Suprapubic skin (tissue), 4 donors: ENCODE measurements at places on chromosomes 12 and 14.

DNA sequence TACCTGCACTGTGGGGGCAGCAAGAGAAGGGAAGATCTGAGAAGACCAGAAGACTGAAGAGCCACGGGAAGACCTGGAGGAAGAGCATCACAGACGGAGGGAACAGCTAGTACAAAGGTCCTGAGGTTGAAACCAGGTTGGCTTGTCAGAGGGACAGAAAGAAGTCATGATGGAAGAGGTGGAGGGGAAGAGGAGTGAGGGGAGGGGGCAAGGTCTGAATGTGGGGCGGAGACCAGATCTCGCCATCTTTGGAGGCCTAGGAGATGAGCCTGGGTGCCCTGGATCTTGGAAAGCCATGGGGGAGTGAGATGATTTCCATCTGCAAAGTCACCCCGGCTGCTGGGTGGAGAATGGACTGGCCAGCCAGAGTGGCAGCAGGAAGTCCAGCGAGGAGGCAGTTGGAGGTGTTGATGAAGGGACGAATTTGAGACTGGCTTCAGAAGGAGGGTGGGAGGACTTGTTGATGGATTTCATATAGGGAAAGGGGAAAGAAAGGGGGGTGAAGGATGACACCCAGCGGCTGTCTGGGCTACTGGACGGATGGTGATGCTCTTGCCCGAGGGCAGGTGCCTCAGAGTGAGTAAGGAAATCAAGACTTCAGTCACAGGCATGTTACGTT is 14.6 kb upstream of the UBC start:
- H3K36me3 ChIP-seq, result no peaks in the 10 kb centered on the region
- peak overlapping the region; percentile 93 for H3K27ac ChIP-seq
- H3K27me3 ChIP-seq, result no peaks in the 10 kb centered on the region
- DNase-seq, result no peak
- H3K4me3 ChIP-seq, result no peak overlapping the region

DNA sequence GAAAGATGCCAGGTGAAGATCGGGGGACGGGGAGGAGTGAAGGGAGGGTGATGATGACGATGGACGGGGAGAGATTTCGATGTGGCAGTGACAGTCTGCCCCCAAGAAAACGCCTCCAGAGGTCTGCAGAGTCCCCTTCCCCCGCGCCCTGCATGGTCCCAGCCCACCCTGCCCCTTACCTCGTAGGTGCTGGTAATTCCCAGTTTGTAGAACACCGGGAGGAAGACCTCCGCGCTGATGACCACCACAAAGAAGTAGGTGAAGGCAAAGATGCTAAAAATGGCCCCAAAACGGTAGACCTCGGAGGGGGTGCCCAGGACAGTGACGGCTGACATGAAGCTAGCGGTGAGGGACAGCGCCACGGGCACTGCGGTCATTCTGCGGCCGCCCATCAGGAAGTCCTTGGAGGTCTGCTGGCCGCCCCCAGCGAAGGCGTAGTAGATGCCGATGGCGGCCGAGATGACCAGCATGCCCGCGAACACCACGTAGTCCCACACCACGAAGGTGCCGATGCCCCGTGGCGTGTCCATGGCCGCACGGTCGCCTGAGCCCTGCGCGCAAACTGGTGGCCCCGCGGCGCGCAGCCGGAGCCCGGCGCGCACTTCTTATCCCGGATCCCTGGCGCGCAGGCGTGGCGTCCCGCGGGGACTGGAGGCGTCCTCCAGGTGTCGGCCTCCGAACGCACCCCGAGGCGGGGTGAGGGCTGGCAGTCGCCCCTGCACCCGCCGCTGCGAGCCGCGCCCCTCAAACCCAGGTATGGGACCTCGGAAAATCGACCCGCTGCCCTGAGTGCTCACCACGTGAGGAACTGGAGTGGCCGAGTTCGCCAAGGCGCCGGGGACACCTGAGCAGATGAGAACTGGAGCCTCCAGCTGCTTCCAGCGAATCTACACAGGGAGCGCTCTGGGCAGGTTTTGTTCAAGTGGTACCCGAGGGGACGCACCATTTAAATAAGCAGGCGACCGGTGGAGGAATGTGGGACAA is at the start of gene SLC5A8:
Gene SLC5A8 (minus strand): TSS at position 920 of the 984 bp plus-strand sequence. CDS start 390 bp downstream, at position 530.
- no peak for DNase-seq
- peaks cover 32% of the 10 kb centered on the region for H3K27me3 ChIP-seq
- peaks cover 11% of the 10 kb centered on the region for H3K4me1 ChIP-seq
- peak within 1 kb of the TSS; percentile 43 for H3K4me3 ChIP-seq
- no peak within 1 kb of the TSS for H3K27ac ChIP-seq
- H3K36me3 ChIP-seq, result no peaks in the 10 kb centered on the region

DNA sequence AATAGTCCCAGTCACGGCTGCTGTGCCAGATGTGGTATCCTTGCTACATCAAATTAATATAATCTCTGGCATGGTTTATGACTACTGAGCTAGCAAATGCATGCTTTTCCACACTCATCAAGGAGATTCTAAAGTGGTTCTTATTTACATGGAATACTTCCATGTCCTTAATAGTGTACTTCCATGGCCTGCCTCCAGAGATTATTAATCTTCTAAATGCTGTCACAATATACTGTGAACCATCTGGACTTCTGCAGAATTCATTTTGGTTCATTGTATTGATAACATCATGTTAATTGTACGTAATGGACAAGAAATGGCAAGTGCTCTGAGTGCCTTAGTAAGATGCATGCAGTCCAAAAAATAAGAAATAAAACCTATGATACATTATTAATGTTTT is 230.8 kb downstream of the NUAK1 start:
- peaks cover 10% of the 10 kb centered on the region for H3K4me1 ChIP-seq
- no peak overlapping the region for H3K4me3 ChIP-seq
- no peak overlapping the region for H3K27ac ChIP-seq

DNA sequence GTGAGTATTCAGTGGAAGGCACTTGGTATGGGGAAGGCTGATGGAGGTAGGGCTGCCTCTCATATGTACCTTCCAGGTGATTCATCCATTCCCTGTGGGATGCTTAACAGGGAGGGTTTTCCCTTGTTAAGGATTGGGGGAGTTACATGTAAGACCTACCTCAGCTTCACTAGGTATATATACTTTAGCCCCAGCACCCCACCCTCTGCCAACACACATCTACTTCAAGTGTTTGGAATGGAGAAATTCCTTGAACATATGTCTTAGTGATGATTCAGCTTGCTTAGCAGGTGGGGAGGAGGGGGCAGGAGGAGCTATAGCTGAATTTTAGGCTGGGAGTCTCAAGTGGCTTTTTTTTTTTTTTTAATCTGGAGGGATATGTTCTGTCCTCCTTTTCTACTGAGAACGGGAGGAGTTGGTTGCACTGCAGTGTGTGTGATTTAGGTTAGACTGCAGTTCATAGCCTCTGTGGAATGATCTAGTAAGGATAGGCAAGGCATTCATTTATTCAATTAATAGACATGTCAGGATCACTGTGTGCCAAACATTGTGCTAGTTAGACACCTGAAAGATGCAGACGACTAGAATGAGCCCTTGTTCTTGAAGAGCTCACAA is 1.7 kb downstream of the PIP4K2C start:
- peaks cover 27% of the 10 kb centered on the region for H3K4me1 ChIP-seq
- no peak overlapping the region for H3K27ac ChIP-seq
- peaks cover 7% of the 10 kb centered on the region for H3K27me3 ChIP-seq
- no peak overlapping the region for H3K4me3 ChIP-seq

- no peaks in the 10 kb centered on the region for H3K27me3 ChIP-seq
- no peaks in the 10 kb centered on the region for H3K4me1 ChIP-seq
- no peak for DNase-seq
- no peak overlapping the region for H3K27ac ChIP-seq
- no peak overlapping the region for H3K4me3 ChIP-seq
Measured at GRCh38 chr14:55019968-55020554, 6.8 kb downstream of the WDHD1 start.

- no peak overlapping the region for H3K4me3 ChIP-seq
- H3K27ac ChIP-seq, result no peak overlapping the region
- H3K27me3 ChIP-seq, result peaks cover 57% of the 10 kb centered on the region
- peaks cover 11% of the 10 kb centered on the region for H3K4me1 ChIP-seq
Measured at GRCh38 chr14:97410667-97411620, 613.8 kb downstream of the VRK1 start.
